ENCODE measurements at places on chromosomes 3 and 15. TPM values are rescaled to one million over a fixed set of nuclear protein-coding genes. Genes with fewer than 3 reads are reported as not detected.

DNA sequence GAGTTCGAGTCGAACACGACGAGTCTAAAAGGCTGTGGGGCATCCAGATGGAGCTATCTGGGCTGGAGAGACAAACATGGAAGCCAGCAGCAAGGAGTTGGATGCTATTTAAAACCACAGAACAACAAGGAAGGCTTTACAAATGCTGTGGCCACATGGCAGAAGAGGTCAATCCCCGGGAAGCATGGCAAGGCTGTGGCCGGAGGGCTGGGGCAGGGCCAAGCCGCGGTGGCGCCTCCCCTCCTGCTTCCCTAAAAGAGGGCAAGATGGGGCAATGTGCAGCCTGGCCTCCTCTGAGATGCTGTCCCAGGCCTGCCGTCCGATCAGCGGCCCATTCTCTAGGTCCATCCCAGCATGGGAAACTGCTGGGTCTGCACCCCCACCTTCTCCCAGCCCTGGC, 139.1 kb downstream of the SRGAP3 start:
- H3K4me3 ChIP-seq = no peak overlapping the region
- no peaks in the 10 kb centered on the region for H3K4me1 ChIP-seq
- H3K27me3 ChIP-seq = peaks cover 2% of the 10 kb centered on the region
- no peaks in the 10 kb centered on the region for H3K36me3 ChIP-seq
- H3K27ac ChIP-seq = no peak overlapping the region

GRCh38 chr3:8607234-8608040, 37.2 kb downstream of the SSUH2 start:
- peaks cover 7% of the 10 kb centered on the region for H3K4me1 ChIP-seq
- H3K36me3 ChIP-seq = no peaks in the 10 kb centered on the region
- H3K27ac ChIP-seq = no peak overlapping the region
- peak; percentile 78 for DNase-seq
- no peaks in the 10 kb centered on the region for H3K27me3 ChIP-seq

The KNSTRN gene
- 73.5 TPM for total RNA-seq

GRCh38 chr15:80594091-80594889, 100.8 kb upstream of the ABHD17C start:
- H3K27me3 ChIP-seq = no peaks in the 10 kb centered on the region
- H3K4me1 ChIP-seq = peaks cover 20% of the 10 kb centered on the region
- H3K4me3 ChIP-seq = no peak overlapping the region
- H3K27ac ChIP-seq = no peak overlapping the region
- H3K36me3 ChIP-seq = peaks cover 38% of the 10 kb centered on the region

DNA sequence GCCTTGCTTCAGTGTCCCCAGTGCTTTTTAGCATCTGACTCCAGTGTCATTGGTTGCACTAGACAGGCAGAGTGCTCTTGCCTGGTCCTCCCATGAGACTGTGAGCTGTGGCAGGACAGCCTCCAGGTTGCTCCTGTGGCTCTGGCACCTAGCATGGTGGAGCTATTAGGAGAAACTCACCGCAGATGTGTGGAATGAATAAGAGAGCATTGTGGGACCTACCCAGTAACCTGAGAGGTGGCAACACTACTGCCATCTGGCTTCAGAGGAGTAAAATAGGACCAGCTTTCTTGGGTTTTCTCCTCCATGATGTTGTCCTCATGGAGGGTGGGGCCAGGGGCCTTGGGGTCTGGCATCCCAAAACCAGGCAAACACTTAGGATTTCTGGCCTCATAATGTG, 183.6 kb downstream of the EPHB1 start:
- H3K27ac ChIP-seq = no peak overlapping the region
- no peaks in the 10 kb centered on the region for H3K36me3 ChIP-seq
- H3K4me3 ChIP-seq = no peak overlapping the region
- H3K4me1 ChIP-seq = no peaks in the 10 kb centered on the region
- H3K27me3 ChIP-seq = no peaks in the 10 kb centered on the region

- H3K27ac ChIP-seq = no peak overlapping the region
- H3K4me1 ChIP-seq = no peaks in the 10 kb centered on the region
- H3K4me3 ChIP-seq = no peak overlapping the region
- no peaks in the 10 kb centered on the region for H3K27me3 ChIP-seq
- H3K36me3 ChIP-seq = no peaks in the 10 kb centered on the region
These were observed 57.0 kb downstream of the ISL2 start for GRCh38 chr15:76393614-76394013.

The SLC28A1 gene
- not detected for total RNA-seq

DNA sequence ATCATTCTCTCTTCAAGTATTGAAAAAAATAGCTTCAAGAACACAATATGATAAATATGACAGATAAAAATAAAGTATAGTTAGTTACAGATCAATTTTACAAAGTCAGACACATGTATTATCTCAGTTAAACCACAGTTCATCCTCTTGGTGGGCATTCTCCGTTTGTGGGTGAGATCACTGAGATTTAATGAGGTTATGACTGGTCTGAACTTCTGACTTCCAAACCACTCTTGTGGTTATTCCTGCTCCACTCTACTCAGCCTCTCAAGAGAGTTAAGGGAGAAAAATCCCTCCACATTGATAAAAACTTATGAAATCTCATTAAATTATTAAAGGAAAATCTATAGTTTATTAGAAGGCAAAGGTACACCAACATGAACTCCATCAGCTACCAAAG, 229.9 kb upstream of the LRTM1 start:
- peaks cover 13% of the 10 kb centered on the region for H3K4me1 ChIP-seq
- H3K27me3 ChIP-seq = no peaks in the 10 kb centered on the region
- no peaks in the 10 kb centered on the region for H3K36me3 ChIP-seq
- no peak overlapping the region for H3K4me3 ChIP-seq
- H3K27ac ChIP-seq = no peak overlapping the region
- DNase-seq = peak; percentile 47

The IL17RB gene
- under 0.01 TPM for total RNA-seq

GRCh38 chr15:29871401-29871800, 49.1 kb upstream of the TJP1 start:
- H3K4me3 ChIP-seq = no peak overlapping the region
- no peaks in the 10 kb centered on the region for H3K27me3 ChIP-seq
- H3K4me1 ChIP-seq = no peaks in the 10 kb centered on the region
- no peak for DNase-seq
- H3K36me3 ChIP-seq = no peaks in the 10 kb centered on the region
- H3K27ac ChIP-seq = no peak overlapping the region

GRCh38 chr3:70737666-70738290, 425.3 kb upstream of the MDFIC2 start:
- H3K4me1 ChIP-seq = peaks cover 1% of the 10 kb centered on the region
- no peak overlapping the region for H3K4me3 ChIP-seq
- no peaks in the 10 kb centered on the region for H3K27me3 ChIP-seq
- H3K27ac ChIP-seq = no peak overlapping the region
- no peak for DNase-seq

DNA sequence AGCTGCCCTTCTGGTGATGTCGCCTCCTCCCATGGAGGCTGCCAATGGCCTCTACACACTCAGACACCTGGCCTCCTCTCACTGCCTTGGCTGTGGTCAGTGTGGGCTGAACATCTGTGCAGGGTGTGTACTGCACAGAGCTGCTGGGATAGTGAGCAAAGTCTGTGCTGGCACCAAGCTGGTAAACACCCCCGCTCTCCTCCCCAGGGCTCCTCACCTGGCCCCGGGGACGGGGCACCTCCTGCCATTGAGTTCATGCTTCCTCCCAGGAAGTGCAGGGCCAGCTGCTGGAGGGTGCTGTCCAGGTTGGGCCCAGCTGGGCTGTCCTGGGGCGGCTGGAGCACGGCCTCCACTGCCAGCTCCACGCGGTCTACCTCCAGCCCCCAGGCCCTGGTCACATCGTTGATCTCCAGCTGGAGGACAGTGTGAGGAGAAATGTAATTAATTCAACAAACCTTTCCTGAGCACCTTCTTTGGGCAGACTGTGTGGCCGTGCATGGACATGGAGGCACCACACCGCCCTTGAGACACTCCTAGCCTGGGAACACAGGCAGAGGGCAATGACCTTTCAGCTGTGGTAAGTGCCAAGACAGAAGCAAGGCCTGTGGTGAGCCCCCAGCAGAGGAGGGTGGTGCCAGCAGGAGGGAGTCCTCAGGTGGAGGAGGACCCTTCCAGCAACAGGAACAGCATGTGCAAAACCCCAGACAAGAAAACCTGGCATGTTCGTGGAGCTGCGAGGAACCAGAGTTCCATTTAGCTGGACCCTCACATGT, 6.8 kb downstream of the STOML1 start:
- no peaks in the 10 kb centered on the region for H3K27me3 ChIP-seq
- no peaks in the 10 kb centered on the region for H3K36me3 ChIP-seq
- no peak overlapping the region for H3K4me3 ChIP-seq
- H3K27ac ChIP-seq = no peak overlapping the region
- DNase-seq = peak; percentile 83

The ALPK3 gene
- under 0.01 TPM for total RNA-seq

GRCh38 chr3:49122886-49123545, 2.4 kb upstream of the USP19 start:
- H3K4me3 ChIP-seq = no peak overlapping the region
- H3K4me1 ChIP-seq = peaks cover 10% of the 10 kb centered on the region
- DNase-seq = no peak
- H3K27me3 ChIP-seq = no peaks in the 10 kb centered on the region
- no peak overlapping the region for H3K27ac ChIP-seq

DNA sequence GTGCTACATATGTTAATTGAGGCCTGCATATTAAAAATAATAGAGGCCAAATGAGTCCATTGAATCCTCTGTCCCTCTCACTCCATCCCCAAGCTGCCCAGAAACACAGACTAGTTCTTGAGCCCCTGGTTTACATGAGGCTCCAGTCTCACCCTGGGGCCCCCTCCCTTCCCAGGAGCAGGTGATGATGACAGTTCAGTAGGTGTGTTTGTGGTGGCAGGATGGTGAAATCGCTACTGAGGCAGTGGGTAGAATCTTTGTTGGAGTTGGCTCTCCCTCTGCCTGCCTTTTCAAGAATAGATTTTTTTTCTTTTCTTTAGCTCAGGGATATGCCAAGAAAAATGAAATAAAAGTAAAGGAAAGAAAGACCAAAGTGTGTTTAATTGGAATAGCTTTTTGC, 288.7 kb downstream of the EPHB1 start:
- DNase-seq = no peak
- no peaks in the 10 kb centered on the region for H3K27me3 ChIP-seq

The SLC12A8 gene
- 2.2 TPM for total RNA-seq

The SCG5 gene
- total RNA-seq = 8.3 TPM

DNA sequence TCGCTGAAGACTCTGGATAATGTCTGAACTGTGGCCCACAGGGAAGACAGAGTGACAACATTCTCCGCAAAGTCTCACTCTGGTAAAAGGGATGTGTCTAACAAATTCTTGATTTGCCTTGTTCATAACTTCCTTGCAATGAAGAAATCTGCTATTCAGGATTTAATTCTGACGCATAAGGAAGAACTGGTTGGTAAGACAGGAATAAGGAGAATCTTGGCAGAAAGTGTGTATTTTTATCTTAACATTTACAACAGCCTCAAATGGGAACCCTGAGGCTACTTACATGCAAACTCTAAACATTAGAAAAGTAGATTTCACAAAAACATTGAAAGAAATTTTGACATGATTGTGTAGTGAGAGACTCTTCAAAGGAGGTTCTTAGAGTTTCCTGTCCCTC, 10.8 kb upstream of the PLD1 start:
- no peaks in the 10 kb centered on the region for H3K36me3 ChIP-seq
- H3K4me3 ChIP-seq = no peak overlapping the region
- no peak overlapping the region for H3K27ac ChIP-seq
- H3K4me1 ChIP-seq = peaks cover 6% of the 10 kb centered on the region

GRCh38 chr3:154356009-154356408, 31.7 kb upstream of the DHX36 start:
- no peak overlapping the region for H3K4me3 ChIP-seq
- H3K27me3 ChIP-seq = no peaks in the 10 kb centered on the region
- no peak overlapping the region for H3K27ac ChIP-seq
- H3K4me1 ChIP-seq = no peaks in the 10 kb centered on the region
- no peak for DNase-seq

- H3K36me3 ChIP-seq = no peaks in the 10 kb centered on the region
- H3K4me3 ChIP-seq = peak within 1 kb of the TSS; percentile 71
- peak; percentile 64 for DNase-seq
- peaks cover 7% of the 10 kb centered on the region for H3K4me1 ChIP-seq
These were observed at the start of gene RYK for GRCh38 chr3:134250717-134251220. RYK (minus strand) TSS chr3:134250859; CDS start chr3:134250654, 205 bp downstream.

GRCh38 chr3:136456196-136456595, 206.1 kb downstream of the PCCB start:
- peaks cover 19% of the 10 kb centered on the region for H3K36me3 ChIP-seq
- H3K4me1 ChIP-seq = no peaks in the 10 kb centered on the region
- no peak overlapping the region for H3K27ac ChIP-seq
- H3K27me3 ChIP-seq = no peaks in the 10 kb centered on the region

The LDHAL6B gene
- total RNA-seq = not detected

- no peak for DNase-seq
- H3K4me3 ChIP-seq = no peak overlapping the region
- no peak overlapping the region for H3K27ac ChIP-seq
- H3K4me1 ChIP-seq = no peaks in the 10 kb centered on the region
- no peaks in the 10 kb centered on the region for H3K36me3 ChIP-seq
These were observed 139.3 kb downstream of the PLCH1 start for GRCh38 chr3:155605571-155605970.

DNA sequence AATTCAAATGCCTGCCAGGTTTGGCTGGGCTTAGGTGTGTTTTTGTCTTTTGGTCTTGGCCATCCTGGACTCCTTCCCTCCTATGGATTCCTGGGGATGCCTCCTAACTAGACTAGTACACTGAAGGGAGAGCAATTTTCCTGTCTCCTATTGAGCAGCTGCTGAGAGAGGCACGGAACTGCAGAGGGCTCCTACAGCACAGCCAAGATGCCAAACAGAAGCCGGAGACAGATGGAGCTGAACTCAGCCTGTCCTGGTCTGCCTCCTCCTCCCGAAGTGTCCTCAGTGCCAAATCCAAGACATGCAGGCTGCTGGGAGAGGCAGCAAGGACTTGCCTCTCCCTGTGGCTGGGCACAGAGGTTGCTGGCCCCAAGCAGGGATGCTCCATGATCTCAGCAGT, 256.6 kb upstream of the PROK2 start:
- DNase-seq = no peak
- no peak overlapping the region for H3K27ac ChIP-seq
- H3K4me1 ChIP-seq = no peaks in the 10 kb centered on the region
- no peaks in the 10 kb centered on the region for H3K36me3 ChIP-seq
- H3K4me3 ChIP-seq = no peak overlapping the region

The NEK11 gene
- total RNA-seq = 1.9 TPM

GRCh38 chr3:14223595-14223994, 45.0 kb downstream of the LSM3 start:
- no peak overlapping the region for H3K4me3 ChIP-seq
- no peak for DNase-seq
- no peak overlapping the region for H3K27ac ChIP-seq
- H3K36me3 ChIP-seq = no peaks in the 10 kb centered on the region

The PROS1 gene
- 1.6 TPM for total RNA-seq

The GPD1L gene
- total RNA-seq = 7.9 TPM

The GOLGA6L25 gene
- not detected for total RNA-seq

The RBMS3 gene
- total RNA-seq = 127 TPM

The SEMA6D gene
- total RNA-seq = 18.3 TPM

- DNase-seq = no peak
- no peak overlapping the region for H3K27ac ChIP-seq
- no peaks in the 10 kb centered on the region for H3K36me3 ChIP-seq
- H3K4me3 ChIP-seq = no peak overlapping the region
- H3K27me3 ChIP-seq = peaks cover 9% of the 10 kb centered on the region
- H3K4me1 ChIP-seq = peaks cover 7% of the 10 kb centered on the region
These were observed 49.7 kb upstream of the BOC start for GRCh38 chr3:113161661-113162060.
